K562 (cell line): ENCODE measurements at places on chromosomes 2 and 18.

GRCh38 chr2:207879536-207879935, 109.8 kb upstream of the FZD5 start:
- no peak for DNase-seq

DNA sequence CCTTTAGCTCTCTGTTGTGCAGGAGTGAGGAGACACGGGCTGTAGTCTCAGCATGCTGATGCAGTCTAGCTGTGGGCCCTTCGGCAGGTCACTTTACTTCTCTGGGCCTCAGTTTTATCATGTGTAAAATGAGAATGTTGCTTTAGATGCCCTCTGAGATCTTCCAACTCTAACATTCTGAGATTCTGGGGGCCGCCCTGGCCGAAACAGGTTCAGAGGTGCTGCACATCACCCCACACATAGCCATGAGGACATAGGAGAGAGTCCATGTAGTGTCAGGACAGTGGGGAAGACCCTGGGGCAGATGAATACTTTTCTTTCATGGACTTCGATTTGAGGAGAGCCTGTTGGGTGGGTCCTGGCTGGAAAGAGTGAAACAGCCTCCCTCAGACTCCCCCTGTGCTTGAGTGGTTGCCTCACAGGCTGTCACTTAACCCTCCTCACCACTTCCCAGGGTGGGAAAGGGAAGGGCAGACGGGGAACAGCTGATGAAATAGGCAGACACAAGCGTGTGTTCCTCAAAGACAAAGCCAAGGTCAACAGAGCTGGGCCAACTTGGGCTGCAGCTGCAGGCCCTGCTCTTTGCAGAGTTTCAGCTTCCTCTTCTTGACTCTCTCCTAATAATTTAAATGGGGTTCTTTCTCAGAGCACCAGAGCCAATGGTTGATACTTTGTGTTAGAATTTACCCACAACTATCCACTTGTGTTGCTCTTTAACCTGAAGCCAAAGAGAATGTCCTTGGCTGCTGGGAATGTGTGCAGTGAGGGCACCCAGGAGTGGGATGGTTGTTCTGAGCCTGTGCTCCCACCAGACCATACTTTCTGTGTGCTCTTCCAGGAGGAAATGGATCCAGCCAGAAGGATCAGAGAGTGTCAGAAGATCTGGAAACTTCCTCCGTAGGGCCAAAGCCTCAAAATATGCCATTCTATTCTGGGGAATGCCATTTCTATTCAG, 14.7 kb upstream of the MRPL33 start:
- DNase-seq: no peak

DNA sequence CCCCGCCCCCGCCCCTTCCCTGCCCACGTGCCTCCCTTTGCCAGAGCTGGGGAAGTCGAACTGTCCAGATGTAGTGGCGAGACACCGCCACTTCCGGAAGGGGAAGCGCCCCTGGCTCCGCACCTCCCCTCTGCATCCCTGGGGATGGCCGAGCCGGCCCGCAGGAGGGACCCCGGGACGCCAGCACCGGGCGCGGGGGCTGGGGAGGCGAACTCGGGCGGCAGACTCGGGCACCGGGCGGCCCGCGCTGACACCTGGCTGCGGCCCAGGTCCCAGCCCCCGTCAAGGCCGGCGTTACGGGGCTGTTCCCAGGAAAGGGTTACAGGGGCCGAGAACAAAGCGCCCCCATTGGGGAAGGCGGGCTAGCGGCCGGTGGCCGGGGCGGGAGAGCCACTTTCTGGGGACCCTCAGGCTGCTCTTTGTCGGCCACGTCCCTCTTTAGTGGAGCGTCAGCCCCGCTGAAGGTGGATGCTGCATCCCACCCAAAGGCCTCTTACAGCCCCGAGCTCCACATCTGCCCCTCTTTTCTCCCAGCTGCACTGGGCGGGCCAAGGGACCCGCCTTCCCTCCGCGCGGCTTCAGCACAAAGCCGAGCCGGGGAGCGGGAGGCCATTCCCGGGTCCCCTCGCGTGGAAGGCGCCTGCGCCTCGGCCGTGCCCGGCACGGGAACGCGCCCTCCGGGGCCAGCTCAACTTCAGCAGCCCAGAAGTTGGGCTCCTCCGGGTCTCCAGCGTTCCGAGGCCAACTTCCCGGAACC, 1.3 kb downstream of the SDC1 start:
- no peak for DNase-seq

- no peak for DNase-seq
These were observed 375.2 kb upstream of the SMIM21 start for GRCh38 chr18:75802681-75803080.

DNA sequence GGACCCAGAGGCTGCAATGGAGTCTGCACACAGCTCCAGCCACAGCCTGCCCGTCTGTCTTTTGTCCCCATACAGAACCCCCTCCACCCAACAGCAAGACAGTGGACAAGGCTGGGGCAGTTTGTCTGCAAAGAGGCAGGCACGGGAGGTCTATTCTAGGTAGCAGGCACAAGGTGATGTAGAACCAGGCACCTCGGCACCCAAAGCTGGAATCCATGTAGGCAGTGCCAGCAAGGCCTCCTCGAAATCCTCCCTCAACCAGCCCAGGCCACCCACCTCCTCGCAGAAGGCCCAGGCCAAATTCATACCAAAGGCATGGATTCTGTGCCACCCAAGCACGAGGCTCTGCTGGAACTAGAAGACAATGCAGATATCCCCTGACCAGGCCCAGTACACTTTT, 179.2 kb downstream of the TNS1 start:
- no peak for DNase-seq

DNA sequence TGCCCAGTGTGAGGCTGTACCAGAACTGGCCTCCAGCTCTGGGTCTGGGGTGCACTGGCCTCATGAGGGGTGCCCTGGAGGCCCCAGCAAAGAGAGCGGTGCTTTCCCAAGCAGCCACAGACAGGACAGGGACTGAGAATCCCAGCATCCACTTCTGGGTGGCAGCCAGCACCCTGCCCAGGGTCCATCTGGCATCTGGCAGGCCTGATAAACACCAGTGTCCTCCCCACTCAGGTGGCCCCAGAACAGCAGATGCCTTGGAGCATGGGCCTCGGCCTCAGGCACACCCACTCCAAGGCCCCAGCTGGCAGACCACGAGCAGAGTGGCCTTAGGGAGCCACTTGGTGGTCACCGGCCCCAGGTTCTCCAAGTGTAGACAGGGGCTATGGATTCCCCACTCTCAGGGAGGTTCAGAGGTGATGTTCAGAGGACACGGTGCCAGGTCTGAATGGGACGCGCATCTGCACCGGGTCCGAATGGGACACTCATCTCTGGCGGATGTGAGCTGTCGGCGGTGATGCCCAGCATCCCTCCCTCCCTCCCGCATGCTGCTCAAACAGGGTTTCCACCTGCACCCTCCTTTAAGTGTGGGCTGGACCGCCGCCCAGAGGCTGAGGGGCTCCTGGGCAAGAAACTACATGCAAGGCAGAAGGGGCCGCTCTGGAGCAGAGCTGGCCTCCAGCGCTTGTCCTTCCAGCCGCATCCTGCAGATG, 82.2 kb upstream of the GPC1 start:
- no peak for DNase-seq

DNA sequence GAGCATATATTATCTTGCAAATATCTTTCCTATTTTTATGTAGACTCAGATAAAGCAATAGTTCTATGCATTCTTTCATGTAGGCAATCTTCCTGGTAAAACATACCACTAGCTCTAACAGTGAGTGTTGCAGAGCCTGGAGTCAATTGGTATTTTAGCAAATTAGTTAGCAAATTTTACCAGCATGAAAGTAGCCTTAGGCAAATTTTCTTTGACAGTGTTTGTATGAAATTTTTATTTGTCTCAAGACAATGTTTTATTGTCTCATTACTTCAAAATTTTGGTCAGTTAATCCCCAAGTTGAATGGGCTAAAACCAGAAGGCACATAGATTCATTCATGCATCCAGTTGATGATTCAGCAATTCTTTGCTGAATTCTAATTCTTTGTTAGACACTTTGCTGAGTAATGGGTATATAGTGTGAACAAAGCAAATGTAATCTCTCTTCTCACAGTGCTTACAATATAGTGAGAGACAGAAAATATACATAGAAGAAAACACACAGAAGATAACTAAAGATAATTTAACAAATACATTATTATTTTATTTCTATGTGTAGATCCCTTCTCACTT, 27.1 kb downstream of the SLC38A11 start:
- no peak for DNase-seq
